ENCODE measurements at places on chromosomes 16 and 17.
A peak's percentile ranks its signal among the peaks of the same experiment; 100 is the strongest.

GRCh38 chr16:57029161-57030160, 40.1 kb downstream of the NLRC5 start:
- no peak for DNase-seq

DNA sequence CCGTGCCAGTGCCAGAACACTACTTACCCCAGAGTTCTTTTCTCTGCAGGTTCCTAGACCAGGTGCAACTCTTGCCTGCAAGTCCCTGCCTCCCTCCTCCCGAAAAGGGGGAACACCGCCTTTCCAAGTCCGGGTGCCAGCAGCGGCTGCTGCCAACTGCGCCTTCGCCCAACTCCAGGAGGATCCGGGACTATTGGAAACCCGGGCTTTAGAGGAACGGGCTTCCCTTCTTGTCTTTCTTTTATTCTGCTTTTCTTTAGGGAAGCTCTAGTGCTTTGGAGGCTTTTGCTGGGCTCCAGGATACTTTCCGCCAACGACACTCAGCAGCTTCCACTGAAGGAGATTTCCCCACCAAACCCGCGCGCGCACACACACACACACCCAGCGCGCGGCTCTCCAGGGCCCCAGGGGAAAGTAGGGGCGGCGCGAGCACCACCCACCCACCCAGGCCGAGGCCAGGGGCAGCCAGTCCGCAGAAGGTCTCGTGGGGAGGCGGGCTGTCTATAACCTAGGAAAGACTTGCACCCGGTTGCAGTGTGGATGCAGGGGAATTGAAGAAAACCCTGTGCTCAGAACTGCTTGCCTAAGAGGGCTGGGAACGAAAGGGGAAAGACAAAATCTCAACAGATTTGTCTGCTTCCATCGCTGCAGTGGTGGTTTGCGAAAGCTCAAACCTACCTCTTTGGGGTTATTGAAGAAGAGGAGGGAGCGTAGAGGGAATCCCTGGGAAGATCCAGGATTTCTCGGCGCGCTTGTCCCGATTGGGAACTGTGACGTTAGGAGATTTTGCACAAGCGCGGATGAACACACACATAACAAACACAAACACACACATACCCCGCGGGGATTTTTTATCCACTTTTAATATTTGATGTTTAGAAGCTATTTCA, 977 bp upstream of the CA10 start:
- DNase-seq: no peak

DNA sequence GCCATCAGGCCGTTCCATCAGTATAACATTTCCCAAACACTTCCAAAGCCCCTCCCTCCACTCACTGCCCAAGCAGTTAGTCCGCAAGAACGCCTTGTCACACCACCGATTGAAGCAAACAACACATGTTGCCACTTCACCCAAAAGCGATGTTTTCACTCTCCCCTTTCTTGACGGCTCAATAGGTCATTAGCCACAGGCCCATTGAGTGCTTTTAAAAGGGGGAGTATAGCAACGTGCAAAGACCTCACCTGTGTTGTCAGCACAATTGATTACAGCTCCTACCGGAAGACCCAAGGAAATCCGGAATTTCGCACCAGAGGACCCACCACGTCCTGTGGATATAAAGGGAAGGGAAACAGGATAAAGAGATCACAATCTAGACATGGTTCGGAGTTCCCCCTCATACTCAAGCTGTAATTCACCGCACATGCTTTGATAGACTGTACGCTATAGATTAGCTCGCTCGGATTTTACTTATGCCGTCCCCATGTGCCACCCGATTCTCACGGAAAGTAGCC, 690 bp downstream of the RPL23 start:
- DNase-seq: no peak

GRCh38 chr17:30086896-30087295, 29.7 kb upstream of the NSRP1 start:
- DNase-seq: peak; percentile 39

DNA sequence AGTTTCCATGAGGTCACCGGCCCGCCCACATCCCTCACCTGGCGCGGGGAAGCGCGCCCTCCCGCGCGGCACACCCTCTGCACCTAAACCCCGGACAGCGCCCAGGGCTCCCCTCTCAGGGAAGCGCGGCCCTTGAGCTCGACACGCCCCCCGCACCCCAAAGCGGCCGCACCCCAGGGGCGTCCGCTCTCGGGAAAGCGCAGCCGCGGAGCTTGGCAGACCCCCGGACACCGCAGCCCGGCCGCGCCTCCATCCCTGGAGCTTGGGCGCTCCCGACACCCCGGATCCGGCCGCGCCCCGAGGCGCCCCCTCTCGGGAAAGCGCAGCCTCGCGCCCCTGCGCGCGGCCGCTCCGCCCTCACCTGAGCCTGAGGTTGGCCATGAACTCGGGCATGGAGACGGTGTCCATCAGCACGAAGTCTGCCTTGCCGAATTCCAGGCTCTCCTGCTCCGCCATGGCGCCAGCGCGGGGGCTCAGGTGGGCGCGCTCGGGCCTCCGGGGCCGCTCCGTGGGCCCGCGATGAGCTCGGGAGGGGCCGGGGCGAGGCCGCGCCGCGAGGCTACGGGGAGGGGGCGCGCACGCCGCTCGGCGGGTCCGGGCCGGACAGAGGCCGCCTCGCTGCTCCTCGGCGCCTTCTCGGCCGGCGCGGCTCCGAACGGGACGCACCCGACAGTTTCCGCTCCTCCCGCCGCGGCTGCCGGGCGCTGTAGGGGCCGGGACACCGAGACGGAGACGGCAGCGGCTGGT, at the start of gene MYO1D:
Gene MYO1D (minus strand): TSS at position 708 of the 747 bp plus-strand sequence. CDS start 252 bp downstream, at position 456.
- no peak for DNase-seq

DNA sequence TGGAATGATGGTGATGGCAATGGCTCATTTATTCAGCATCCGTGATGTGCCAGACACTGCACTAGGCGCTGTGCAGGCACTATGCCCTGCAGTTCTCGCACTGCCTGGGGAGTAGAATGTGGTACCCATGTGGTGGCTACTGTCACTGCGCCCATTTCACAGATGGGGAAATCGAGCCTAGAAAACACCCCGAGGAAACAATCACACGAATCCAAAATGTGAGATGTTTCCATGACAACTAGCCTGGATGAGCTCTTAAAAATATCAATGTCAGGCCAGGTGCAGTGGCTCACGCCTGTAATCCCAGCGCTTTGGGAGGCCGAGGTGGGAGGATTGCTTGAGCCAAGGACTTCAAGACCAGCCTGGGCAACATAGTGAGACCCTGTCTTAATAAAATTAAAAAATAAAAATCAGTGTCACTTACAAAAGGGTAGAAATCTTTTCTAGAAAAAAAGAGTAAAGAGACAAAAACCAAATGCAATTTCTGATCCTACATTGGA, 57.9 kb upstream of the TNRC6A start:
- DNase-seq: no peak

All from Kasumi-1 (cell line).